ENCODE measurements at places on chromosomes 7 and 10. TPM values are rescaled to one million over a fixed set of nuclear protein-coding genes. Genes with fewer than 3 reads are reported as not detected.

The HUS1 gene
- total RNA-seq: 16.8 TPM

The DNTT gene
- not detected for total RNA-seq

The TMEM273 gene
- 14.4 TPM for total RNA-seq

The CDHR1 gene
- total RNA-seq: 0.32 TPM

The SUN1 gene
- total RNA-seq: 238 TPM

The IGFBP3 gene
- 150 TPM for total RNA-seq

The MACC1 gene
- 7.1 TPM for total RNA-seq

The CASP7 gene
- total RNA-seq: 38.4 TPM

Data from urinary bladder (tissue), 4 donors.